ENCODE measurements at places on chromosomes 4 and X. TPM values are rescaled to one million over a fixed set of nuclear protein-coding genes. Genes with fewer than 3 reads are reported as not detected.

FANCB gene
- total RNA-seq: 3.5 TPM

ATP7A gene
- 2.5 TPM for total RNA-seq

MAGEA6 gene
- 12.9 TPM for total RNA-seq

SPP1 gene
- total RNA-seq: 151 TPM

CFAP299 gene
- total RNA-seq: not detected

FAM149A gene
- 1.7 TPM for total RNA-seq

GAGE12E gene
- total RNA-seq: not detected

TMSB15C gene
- total RNA-seq: 0.27 TPM

SHROOM2 gene
- 0.40 TPM for total RNA-seq

NAAA gene
- total RNA-seq: 26.0 TPM

MAMLD1 gene
- total RNA-seq: 9.3 TPM

EPGN gene
- 0.07 TPM for total RNA-seq

RAB40AL gene
- total RNA-seq: 0.24 TPM

CPZ gene
- total RNA-seq: 0.21 TPM

DSPP gene
- total RNA-seq: not detected

ADAMTS3 gene
- not detected for total RNA-seq

TRO gene
- total RNA-seq: 0.69 TPM

AMER1 gene
- 2.7 TPM for total RNA-seq

MAGEA2 gene
- total RNA-seq: 0.13 TPM

SCRG1 gene
- total RNA-seq: not detected

CFI gene
- 0.46 TPM for total RNA-seq

HSFX1 gene
- 0.49 TPM for total RNA-seq

WDR45 gene
- 62.1 TPM for total RNA-seq

HTR2C gene
- not detected for total RNA-seq

INPP4B gene
- 6.3 TPM for total RNA-seq

DYNLT3 gene
- 20.4 TPM for total RNA-seq

GPAT3 gene
- 41.4 TPM for total RNA-seq

SSX2 gene
- not detected for total RNA-seq

NAP1L3 gene
- 0.27 TPM for total RNA-seq

NEXMIF gene
- 0.01 TPM for total RNA-seq

WDR17 gene
- total RNA-seq: 1.9 TPM

GAGE12J gene
- not detected for total RNA-seq

HERC5 gene
- total RNA-seq: 4.5 TPM

STK32B gene
- total RNA-seq: 20.1 TPM

ADAM29 gene
- total RNA-seq: not detected

IL21 gene
- not detected for total RNA-seq

SPANXB1 gene
- total RNA-seq: 3.0 TPM

LDOC1 gene
- 83.3 TPM for total RNA-seq

SPANXA1 gene
- 0.18 TPM for total RNA-seq

ARMCX2 gene
- total RNA-seq: 0.08 TPM

MOSPD2 gene
- 9.7 TPM for total RNA-seq

Data from A549 treated with CORT108297 at 1 μM for 4 hours (cell line).